ENCODE measurements at places on chromosomes 7 and 10.

DNA sequence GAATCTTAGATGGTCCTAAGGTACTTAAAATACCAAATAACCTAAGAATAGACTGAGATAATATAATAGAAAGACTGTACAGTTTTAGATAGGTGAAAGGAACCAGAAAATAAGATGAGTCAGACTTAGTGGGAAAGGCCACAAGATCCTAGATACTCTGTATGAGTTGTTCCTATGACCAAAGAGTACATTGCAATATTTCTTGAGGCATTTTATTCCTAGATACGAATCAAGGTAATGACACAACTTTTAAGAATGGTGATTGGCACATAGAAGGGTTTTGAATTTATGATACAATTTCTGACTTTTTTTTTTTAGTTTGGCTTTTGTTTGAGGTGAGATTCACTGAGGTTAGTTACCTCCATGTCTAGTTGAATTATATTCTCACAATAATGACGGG, 30.2 kb downstream of the MGAM start:
- DNase-seq: no peak

- no peak for DNase-seq
These were observed 194.1 kb upstream of the SP8 start for GRCh38 chr7:20980668-20981264.

GRCh38 chr10:96829029-96829773, 2.9 kb upstream of the LCOR start:
- no peak for DNase-seq

- no peak for DNase-seq
These were observed 128.9 kb downstream of the VIPR2 start for GRCh38 chr7:159015454-159016410.

DNA sequence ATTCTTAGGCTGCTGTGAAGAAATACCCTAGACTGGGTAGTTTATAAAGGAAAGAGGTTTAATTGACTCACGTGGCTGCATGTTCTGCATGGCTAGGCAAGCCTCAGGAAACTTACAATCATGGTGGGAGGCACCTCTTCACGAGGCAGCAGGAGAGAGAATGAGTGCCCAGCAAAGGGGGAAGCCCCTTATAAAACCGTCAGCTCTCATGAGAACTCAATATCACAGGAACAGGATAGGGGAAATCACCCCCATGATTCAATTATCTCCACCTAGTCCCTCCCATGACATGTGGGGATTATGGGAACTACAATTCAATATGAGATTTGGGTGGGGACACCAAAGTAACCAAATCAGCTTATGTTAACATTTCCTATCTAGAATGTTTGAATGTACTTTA, 259.2 kb downstream of the TWIST1 start:
- no peak for DNase-seq

DNA sequence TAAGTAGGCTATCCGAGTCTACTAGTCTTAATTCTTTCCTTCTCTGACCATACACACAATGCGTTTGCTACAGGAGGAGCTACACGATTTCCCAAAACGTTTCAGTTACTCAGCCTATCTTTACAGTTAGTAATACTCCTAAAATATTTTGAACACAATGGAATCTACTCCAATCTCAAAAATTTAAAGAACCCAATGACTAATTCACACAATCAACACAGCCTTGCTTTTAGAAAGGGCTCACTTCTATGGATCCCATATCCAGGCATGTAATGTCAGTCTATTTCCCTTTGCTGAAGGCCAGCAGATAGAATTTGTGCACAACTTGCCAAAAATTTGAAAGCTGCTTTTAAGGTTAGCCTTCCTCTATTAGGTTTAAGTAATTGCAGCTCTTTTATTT, 107.2 kb downstream of the VPS41 start:
- DNase-seq: no peak

DNA sequence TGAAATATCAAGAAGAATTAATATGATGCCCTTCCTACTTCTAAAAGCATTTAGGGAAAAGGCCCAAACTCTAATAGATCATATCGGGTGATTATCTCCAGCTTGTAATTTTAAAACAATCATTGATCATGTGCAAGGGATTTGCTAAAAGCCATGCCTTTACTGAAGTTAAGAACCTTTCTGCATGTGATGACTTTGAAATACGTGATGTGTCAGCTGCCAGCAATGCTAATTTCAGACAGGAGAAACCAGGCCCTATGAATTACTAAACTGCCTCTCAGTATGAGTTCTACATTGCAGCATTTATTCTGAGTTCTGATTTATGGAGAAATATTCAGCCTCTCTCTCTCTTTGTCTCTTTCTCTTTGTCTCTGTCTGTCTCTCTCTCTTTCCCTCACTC, 203.6 kb upstream of the AKR1E2 start:
- no peak for DNase-seq

Measured in stimulated activated CD4-positive, alpha-beta T cell treated with anti-CD3 and anti-CD28 coated beads, Interleukin-1b, Interleukin-23, amount 100 ng/mL, for 48 hours (primary cell).